ENCODE measurements at places on chromosomes 1 and 21.

GRCh38 chr1:61461406-61462384, 263.2 kb downstream of the TM2D1 start:
- no peak for DNase-seq

GRCh38 chr1:105585791-105586190, 1470.7 kb upstream of the PRMT6 start:
- DNase-seq, result no peak

- peak; percentile 73 for DNase-seq
Observed at GRCh38 chr21:31446226-31446855, 102.3 kb upstream of the TIAM1 start.

DNA sequence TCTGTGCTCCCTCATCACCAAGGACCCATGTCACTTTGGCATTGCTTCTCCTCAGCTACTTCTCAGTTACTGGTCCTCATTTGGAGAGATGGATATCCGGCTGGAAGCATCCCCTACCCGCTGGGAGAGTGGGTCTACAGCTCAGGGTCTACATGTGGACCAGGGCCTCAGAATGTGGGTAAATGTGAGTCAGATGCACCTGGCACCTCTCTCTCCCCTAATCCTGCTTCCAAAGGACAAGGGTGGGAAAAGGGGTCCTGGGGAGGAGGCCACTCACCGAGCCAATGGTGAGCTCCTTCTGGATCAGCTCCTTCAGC, 908 bp downstream of the S100A6 start:
- no peak for DNase-seq

- DNase-seq, result no peak
Observed at GRCh38 chr1:9198538-9199361, 35.8 kb upstream of the H6PD start.

DNA sequence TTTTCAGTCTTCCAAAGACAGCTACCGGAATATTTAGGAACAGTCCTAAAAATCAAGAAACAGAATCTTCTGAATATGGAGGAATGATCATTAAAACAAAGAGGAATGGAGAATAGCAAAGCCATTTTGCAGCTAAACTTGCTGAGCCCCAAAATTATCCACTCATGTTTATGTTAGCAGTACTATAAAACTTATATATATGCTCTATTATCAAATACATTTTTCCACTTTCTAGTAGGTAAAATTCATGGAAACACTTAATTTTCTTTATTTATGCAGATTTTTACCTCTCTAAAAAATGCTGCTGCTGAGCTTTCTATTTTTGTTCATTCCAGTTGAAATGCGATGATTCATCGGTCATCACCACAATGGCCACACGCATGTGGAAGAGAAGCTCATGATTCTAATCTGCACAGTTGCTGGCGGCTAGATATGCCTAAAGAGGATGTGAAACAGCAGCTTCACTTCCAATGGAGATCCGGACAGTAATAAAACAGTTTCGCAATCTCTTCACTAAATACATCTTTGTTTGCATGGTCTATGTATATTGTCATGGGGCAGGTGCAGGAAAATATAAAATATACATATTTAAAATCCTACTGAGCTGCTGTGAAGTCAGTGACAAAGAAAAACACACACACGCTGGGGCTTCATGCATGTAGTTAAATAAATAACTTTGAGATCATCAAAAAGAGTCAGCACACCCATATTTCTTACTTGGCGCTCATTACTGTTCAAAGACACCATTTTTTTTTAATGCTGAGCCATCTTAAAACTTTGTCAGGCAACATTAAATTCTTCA, 292.2 kb downstream of the SMYD3 start:
- peak; percentile 94 for DNase-seq

- no peak for DNase-seq
Observed at GRCh38 chr1:162368451-162368850, 8.2 kb downstream of the SPATA46 start.

DNA sequence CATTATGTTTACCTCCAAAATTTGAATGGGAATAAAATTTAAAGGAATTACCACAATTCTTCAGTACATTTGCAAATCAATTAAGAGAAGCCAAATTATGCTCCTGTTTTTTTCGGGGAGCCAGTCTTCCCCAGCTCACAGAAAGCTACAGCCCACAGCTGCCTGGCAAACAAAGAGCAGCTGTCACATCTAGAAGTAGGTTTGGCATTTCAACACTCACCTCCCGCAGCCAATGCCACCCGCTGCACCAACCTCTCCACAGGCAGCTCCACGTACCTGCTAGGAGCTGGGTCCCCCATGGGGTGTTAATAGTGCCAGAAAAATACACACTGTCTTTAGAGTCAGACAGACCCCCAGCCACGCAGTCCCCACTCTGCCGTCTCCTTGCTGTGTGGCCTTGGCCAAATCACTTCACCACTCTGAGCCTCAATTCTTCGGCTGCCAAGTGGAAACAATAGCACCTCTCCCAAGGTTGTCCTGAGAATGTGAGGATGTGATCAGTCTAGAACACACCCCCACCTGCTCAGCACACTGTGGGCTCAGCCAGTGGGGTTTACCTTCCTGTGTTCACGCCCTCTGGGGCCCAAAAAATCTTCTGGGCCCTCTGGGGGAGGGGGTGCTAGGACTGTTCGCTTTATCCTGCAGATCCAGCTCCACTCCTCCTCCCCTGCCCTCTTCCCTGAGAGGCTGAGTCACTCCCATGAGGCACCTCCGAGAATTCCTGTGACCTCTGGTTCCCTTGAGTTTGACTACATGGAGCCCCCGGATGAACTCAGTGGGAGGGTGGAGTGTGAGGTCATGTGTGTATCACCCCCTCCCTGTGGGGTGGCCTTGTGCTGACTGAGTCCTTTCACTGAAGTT, 204.3 kb upstream of the GRIK3 start:
- DNase-seq, result no peak

DNA sequence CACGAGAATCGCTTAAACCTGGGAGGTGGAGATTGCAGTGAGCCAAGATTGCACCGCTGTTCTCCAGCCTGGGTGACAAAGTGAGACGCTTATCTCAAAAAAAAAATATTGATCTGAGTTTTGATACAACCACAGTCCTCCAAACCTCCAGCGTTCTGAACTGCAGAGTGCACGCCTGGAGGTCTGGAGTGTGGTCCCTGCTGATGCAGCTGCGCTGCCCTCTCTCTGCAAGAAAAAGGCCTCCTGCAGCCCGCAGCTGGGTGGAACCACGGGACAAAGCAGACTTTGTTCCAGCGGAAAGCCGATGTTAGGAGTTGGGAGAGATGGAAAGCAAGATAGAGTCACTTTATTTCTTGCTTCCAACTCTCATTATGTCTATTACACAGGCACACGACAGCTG, 144.9 kb upstream of the SOD1 start:
- DNase-seq, result no peak

GRCh38 chr1:28927648-28928313, 13.4 kb downstream of the EPB41 start:
- peak; percentile 56 for DNase-seq

DNA sequence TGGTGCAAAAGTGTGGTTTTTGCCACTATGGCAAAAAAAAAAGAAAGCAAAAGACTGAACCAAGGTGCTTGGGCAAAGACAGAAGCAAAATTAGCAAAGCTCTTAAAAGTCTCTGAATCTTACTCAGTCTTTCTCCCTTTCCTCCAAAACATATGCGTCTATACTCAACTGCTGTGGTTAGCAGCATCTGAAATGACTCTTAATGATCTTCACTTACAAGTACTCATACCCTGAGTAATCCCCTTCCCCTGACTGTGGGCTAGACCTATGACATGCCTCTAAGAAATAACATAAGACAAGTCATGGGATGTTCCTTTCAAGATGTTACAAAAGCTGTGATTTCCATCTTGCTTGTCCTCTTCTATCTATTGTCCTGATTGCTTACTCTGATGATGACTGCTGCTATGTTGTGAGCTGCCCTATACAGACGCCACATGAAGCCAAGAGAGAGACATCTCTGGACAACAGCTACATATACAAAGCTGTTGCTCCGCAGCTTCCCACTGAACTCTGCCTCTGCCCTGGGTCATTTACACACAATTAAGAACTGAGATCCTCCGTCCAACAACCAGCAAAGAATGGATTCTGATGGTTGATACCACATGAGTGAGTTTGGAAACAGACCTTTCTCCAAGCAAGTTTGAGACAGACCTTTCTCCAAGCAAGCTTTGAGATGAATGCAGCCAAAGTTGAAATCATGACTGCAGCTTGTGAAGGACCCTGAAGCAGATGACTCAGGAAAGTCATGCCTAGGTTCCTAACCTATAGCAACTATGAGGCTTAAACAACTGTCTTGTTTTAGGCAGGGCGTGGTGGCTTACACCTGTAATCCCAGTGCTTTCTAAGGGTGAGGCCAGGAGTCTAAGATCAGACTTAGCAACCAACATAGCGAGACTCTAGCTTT, 55.2 kb downstream of the PUM1 start:
- DNase-seq, result no peak

DNA sequence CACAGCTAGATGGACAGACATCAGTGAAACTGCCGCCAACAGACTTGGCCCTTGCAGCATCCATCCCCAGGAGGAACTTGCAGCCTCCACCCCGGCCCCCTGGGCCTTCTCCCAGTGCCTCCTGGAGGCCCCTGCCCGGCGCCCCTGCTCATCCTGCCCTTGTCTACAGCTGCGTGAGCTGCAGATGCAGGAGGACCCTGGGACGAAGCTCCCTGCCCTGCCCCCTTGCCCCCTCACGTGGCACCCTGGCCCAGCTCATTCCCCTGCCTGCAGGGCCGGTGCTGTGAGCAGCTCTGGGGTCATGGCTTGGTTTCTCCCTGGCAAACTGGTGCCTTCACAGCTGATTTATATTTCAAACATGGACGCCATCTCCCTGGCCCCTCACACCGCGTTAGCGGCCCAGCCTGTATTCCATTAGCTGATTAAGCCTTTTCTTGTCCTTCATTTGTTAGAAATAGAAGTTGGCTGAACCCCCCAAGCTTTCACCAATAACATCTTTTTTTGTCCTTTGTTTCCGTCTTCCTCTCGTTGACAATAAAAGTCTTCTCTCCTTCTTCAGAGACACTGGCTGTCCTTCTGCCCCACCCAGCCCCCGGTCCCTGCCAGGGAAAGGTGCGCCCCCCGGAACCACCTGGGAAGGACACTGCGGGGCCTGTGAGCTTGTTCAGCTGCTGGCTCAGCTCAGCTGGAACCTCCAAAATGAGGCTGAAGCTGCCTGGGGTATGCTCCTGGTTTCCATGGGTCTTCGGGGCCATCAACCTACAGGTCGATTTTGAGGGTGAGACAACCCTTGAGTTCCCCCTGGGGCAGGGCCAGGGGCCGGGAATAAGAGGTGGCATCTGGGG, 34.0 kb upstream of the SLC19A1 start:
- no peak for DNase-seq

GRCh38 chr1:233055879-233056641, 105.6 kb downstream of the NTPCR start:
- no peak for DNase-seq

- DNase-seq, result no peak
Observed at GRCh38 chr1:244843148-244843978, 7.9 kb downstream of the COX20 start.

- no peak for DNase-seq
Observed at GRCh38 chr1:226975259-226976250, 35.5 kb downstream of the COQ8A start.

DNA sequence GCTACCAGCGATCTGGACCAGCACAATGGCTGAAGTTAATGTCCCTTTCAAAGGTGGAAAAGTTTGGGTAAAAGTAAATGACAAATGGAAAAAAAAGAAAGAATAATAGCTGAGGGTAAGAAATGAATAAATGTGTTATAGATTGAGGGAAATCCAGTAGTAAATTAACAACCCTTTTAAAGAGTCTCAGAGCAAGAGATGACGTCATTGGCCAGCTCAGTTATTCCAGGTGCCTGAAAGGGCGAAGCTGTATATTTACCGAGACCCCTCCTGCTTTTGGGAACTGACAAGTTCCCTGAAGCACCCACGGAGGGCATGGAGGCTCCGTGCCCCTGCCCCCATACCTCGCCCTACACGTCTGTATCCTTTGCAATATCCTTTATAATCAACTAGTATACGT, 40.5 kb upstream of the KCNJ6 start:
- no peak for DNase-seq

DNA sequence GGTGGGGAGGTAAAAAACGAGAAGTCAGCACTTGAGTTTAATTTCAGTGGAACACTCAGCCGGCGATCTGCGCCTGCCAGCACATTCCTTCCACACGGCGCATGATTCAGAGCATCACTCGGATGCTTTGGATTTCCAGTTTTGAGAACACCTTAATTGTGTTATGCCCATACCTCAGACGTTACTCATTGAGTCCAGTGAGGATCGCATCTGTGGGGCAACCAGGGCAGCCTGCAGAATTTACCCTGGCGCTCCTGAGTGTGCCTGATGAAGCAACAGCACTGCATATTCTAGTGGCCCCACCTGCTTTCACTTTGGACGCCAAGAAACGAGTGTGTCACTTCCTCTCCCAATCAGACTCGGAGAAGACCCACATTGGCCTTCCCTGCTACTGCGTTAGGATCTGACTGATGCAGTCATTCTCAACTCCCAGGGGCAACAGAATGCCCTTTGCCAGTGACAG, 19.9 kb downstream of the FAM89A start:
- peak; percentile 5 for DNase-seq

DNA sequence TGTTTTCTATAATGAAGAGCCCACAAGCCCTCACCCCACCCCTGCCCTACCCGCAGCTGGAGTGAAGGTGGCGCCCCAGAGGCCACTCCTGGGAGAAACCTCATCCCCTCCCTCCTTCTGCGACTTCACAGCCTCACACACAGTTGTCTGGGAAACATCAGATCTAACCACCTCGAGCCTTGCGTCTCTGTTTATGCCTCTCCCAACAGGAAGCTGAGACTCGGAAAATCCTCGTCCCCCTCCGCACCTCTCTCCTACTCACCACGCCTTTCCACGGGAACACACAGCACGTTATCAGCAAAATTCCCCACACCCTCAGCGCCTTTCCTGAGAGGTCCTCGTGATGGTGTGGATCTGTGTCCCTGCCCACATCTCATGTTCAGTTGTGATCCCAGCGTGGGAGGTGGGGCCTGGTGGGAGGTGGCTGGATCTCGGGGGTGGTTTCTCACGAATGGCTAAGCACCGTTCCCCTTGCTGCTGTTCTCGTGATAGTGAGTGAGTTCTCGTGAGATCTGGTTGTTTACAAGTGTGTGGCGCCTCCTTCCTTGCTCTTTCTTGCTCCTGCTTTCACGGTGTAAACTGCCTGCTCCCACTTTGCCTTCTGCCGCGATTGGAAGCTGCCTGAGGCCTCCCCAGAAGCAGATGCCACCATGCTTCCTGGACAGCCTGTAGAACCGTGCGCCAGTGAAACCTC, 190.6 kb downstream of the KIF26B start:
- DNase-seq, result no peak

- DNase-seq, result no peak
Observed at GRCh38 chr1:91650764-91651163, 150.1 kb downstream of the CDC7 start.

GRCh38 chr1:21514245-21514644, 5.0 kb downstream of the ALPL start:
- DNase-seq, result no peak

- no peak for DNase-seq
Observed at GRCh38 chr21:15004721-15005370, 60.0 kb downstream of the NRIP1 start.

Measured in MM.1S (cell line).